ENCODE measurements at places on chromosomes 2 and 18.

DNA sequence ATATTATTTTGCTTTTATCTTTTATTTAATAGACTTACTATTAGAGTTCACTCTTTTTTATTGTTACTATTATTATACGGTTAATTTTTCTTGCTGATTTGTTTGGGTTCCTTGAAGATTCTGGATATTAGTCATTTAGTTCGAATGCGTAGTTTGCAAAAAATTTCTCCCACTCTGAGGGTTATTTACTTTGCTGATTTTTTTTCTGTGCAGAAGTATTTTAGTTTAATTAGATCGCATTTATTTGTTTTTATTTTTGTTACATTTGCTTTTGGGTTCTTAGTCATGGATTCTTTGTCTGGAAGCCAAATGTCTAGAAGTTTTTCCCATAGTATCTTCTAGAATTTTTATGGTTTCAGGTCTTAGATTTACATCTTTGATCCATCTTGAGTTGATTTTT is 585.2 kb downstream of the CPS1 start:
- DNase-seq: no peak

DNA sequence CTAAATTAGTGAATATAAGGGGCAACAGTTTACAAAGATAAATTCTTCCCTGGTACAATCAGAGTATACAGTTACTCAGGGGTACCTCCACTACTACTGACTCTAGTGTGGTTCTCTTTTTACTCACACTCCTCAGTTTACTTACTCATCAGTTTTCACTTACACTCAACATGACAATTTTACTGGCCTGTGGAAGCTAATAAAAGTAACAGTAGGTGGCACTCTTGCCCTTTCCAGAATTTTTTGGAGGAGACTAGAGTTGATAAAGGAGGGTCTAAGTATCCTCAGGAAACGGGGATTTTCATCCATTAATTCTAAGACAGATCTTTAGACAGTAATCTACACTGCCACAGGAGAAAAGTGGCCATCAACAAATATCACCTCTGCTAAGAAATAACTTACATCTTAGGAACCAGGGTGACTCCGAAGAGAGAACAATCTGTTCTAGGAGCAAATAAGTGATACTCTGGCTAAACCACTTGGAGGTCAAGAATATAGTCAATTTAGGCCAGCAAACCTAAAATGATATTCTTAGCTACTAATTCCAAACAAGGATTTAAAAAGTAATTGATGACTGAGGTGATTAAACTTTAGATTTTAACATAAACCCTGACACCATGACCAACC is 61.3 kb downstream of the ATL2 start:
- peak; percentile 68 for DNase-seq

GRCh38 chr18:54812885-54813284 is 15.4 kb upstream of the RAB27B start:
- no peak for DNase-seq

DNA sequence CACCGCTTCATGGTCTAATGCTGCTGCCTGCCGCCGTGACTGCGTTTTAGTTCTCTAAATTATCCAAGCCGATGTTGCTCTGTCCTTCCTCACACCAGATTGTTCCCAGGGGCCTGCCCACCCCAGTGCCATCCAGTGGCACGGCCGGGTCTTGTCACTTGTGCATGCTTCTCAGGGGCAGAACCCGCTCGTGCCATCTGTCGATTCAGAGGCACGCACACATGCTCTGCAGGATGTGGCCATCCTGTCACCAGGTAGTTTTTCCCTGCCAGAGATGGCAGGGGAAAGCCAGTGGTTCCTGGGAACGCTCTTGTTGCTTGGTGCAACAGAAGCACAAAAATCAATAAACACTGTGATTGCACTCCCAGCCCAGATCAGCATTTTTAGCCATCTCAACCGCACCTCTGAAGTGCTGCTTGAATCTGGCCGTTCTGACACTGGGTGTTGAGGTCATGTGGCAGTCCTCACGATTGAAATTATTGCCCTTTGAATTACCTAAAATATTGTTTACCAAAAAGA is 119.6 kb upstream of the BOD1L2 start:
- DNase-seq: no peak

- no peak for DNase-seq
Observed at GRCh38 chr2:230871361-230872150, 6.8 kb downstream of the ITM2C start.

- DNase-seq: no peak
Observed at GRCh38 chr2:166239548-166239947, 111.7 kb upstream of the SCN1A start.

DNA sequence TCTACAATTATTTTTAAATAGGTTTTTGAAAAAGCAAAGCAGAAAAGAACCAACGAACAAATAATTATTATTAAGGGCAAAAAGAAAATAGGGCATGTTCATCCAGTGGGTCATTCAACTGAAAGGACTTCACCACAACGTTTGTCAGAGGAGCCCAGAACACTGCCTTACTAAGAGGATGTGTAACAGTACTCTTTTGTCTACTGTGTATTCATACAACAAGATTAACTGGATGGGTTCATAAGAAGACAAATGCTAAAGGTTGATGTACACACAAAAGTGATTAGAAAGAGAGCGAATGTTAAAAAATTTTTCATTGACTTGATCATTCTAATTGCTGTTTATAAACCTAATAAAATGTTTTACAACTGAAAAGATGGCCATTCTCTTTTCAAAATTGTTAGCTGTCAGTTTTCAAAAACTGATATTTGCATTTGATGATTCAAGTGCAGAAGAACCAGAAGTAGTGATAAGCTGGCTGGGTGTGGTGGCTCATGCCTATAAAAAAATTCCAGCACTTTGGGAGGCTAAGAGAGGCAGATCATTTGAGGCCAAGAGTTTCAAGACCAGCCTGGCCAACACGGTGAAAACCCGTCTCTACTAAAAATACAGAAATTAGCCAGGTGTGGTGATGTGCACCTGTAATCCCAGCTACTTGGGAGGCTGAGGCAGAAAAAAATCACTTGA is 33.1 kb downstream of the MGAT4A start:
- no peak for DNase-seq

DNA sequence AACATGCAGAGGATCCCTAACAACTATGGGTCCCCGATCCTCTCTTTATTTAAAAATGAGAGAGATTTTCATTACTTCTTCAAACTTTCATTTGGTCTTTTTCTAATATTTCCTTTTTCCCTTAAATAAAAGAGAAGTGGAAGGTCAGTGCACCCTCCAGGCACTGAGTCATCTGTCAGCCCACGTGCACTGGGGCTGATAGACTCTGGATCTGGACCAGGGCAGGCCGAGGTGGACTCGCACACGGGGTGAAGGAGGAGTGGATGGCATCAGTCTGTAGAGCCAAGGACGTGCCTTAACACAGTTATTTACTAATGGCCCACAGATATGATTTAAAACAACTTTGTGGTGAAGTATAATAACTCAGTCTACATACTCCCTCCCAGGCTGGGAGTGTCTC is 214.4 kb upstream of the TMEM200C start:
- DNase-seq: peak; percentile 43

GRCh38 chr18:24060644-24061043 is 46.1 kb downstream of the TTC39C start:
- no peak for DNase-seq

DNA sequence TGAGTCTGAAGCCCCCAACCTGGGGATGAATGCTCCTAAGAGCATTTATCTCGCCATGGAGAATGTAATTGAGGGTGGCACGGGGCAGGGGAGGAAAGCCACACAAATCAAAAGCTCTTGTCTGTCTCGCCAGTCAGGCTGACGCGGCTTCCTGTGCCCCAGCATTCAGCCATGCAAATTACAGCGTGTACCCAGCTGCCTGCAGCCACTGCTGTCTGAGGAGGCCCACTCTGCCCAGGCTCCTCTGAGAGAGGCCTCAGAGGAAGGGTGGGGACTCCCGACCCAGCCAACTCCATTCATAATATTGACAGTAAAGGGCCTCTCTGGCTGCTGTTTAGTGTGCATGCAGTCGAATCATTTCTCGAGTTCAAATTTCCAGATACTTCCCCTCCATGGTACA is 22.0 kb downstream of the SMAD7 start:
- peak; percentile 72 for DNase-seq

GRCh38 chr2:58405341-58405740 is 164.2 kb upstream of the FANCL start:
- DNase-seq: no peak

GRCh38 chr2:197137826-197138477 is 172.6 kb downstream of the ANKRD44 start:
- DNase-seq: peak; percentile 75

DNA sequence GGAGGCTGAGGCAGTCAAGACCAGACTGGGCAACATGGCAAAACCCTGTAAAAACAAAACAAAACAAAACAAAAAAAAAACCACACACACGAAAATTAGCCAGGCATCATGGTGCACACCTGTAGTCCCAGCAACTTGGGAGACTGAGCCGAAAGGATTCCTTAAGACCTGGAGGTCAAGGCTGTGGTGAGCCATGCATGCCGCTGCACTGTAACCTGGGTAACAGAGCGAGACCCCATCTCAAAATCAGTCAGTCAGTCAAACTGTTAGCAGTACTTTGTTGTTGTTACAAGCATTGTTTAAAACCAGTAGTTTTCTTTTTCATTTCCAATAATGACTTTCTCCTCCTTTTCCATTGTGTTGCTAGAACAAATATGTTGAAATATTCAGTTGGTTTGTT is 21.7 kb downstream of the EPB41L5 start:
- no peak for DNase-seq

DNA sequence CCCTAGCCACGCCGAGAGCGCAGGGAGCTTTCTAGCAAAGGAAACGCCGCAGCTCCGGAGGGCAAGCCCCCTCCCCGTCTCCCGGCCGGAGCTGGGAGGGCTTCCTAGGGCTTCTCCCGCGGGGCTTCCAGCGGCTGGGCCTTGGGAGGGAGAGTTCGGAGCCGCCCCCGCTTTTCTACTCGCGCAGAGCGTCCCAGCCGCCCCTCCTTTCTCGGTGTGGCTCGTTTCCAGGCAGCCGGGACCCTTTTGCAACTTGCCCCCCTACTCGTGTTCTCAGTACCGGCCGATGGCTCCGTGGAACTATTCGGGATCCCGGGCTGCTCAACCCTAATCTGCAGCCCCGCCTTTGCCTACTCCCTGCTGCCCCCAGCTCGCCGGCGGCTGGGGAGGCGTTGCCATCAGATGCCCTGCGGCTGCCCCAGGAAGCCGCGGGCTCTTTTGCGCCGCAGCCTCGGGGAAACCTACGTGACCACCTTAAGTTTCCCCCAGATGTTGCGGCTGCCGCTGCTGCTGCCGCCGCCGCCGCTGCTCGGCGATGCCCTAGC is 1.5 kb upstream of the NR4A2 start:
- DNase-seq: no peak

- DNase-seq: no peak
Observed at GRCh38 chr2:39542523-39542922, 105.4 kb upstream of the MAP4K3 start.

DNA sequence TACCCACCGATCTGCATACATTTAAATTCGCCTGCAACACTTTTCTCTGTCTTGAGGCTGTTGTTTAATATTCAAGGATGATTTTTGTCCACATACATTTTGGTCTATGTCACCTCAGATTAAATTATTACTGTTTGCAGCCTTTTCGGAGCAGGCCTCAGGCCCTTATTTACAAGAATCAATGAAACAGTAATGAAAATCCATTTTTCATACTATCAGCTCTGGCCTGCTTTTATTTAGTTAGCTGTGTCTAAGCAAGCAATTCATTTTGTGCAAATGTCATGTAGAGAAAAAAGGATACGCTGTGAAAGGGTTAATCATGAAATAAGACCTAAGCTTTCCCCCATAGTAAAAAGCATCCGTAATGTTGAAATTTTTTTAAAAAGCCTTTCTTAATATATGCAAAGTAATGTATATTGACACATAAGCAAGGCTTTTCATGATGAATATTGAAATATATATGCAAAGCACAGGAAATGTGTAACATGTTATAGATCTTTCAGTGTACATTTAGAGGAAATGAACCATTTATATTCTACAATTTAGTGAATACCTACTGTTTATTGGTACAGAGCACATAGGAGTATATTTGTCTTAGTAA is 1135.3 kb upstream of the ZEB2 start:
- DNase-seq: peak; percentile 12

GRCh38 chr2:209663656-209664055 is 108.0 kb upstream of the UNC80 start:
- DNase-seq: no peak

GRCh38 chr2:242020196-242021004 is 150.9 kb downstream of the RTP5 start:
- DNase-seq: no peak

DNA sequence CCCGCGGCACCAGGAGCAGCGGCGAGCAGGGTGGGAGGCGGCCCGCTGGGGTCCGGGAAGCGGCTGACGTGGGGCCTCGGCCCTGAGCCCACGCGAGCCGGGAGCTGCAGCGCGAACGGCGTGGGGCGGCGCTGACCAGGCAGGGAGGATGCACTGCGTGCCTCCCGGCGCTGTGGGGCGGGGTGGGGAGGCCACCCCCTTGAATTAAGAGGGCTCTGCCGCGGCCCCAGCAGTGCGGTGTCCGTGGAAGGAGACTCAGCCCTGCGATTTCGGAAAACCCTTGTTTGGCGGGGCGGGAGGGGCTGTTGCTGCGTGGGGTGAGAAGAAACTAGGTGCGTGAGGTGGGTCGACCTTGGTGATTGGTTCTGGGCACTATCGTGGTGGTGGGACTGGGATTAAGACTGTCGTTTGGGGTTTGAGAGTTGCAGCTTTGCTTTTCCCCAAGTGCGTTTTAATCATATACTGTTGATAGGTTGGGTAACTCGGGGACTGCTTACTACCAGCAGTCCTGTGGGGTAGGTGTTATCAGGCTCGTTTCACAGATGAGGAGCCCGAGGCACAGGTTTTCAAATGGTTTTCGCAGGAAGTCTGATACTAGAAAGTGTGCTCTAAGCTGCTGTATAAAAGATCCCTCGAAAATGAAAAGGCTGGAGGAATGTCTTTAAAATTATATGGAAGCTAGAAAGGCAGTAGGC is 722 bp downstream of the ACSL3 start:
- peak; percentile 49 for DNase-seq

- DNase-seq: no peak
Observed at GRCh38 chr2:5677133-5677532, 15.1 kb upstream of the SOX11 start.

DNA sequence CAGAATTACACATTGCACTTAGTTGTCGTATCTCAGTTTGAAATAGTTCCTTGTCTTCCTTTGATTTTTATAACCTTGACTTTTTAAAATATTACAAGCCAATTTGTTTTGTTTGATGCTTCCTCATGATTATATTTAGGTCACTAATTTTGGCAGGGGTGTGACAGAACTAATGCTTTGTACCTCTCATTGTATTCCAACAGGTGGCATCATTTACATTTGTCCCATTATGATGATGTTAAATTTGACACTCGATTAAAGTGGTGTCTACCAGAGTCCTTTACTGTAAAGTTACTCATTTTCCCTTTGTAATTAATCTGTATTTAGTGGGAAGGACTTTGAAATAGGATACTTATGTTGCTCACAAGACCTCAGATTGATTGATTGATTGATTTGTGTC is 21.5 kb upstream of the MFSD2B start:
- DNase-seq: peak; percentile 12

Measured in inflammatory macrophage treated with lipopolysaccharide for 4 hours (primary cell).